Mucosa of gallbladder (tissue), 1 donor: ENCODE measurements at places on chromosomes 1 and 21. TPM values are rescaled to one million over a fixed set of nuclear protein-coding genes. Genes with fewer than 3 reads are reported as not detected.

The SIPA1L2 gene
- 20.6 TPM for total RNA-seq

The MCOLN2 gene
- total RNA-seq, result 1.8 TPM

GRCh38 chr1:209102531-209102930 lies 481.0 kb upstream of the CAMK1G start:
- DNase-seq, result no peak

The RPTN gene
- not detected for total RNA-seq

The RBM11 gene
- 0.83 TPM for total RNA-seq

DNA sequence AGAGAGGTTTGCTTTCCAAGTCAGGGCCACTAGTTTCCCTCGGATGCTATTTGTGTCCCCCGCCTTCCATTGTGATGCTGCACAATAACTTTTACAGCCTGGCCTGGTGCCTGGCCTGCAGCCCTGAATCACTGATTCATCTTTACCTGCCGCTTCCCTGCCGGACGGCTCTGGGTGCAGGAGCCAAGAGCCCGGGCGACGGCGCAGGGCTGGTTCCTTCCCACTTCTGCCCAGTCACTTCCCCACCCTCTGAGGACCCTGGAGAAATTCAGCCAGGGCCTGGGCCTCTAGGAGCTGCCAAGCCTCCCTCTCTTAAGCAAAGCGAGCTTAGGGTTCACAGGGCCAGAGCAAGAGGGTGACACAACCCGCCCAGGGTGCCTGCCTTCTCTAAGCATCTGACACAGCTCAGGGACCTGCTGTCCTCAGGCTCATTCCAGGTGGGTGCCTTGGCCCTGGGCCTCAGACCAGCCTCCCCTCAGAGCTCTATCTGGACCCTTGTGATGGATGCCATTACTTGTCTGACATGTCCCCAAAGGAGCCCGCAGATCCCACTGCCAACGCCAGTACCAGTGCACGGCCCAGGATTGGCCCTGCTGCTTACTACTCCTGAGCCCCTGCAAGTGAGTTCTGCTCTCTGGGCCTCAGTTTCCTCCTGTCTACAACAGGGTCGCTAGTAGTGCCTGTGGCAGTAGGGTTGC lies 381.0 kb upstream of the VAMP3 start:
- peak; percentile 8 for DNase-seq

DNA sequence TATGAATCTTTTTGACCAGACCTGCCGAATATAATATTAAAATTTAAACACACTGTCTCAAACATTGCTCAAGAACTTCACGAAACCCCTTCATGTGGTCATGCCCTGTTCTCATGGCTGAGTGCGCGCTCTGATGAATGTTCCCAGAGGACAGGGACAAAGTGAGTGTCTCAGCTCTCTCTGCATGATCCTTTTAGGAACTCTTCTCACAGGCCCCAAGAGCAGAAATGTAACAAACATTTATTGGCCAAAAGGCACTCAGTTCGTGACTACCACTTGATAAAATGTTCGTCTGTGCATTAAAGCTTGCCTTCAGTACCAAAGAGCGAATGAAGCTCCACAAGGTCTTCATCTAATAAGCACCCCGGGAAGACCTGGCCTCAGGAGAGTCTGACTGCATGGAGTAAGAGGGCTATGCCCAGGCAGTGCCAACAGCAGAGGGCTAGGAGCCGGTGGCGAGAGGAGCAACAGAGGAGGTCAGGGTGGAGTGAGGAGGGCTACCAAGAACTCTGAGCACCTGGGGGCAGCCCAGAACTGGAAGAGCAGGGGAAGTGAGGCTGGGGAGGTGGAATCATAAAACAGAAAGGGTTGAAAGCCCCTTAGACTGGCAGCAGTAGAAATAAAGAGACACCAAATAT lies 171.1 kb downstream of the RHOU start:
- DNase-seq, result no peak

The SSBP3 gene
- total RNA-seq, result 110 TPM

The KCNJ6 gene
- 0.12 TPM for total RNA-seq

The DCLRE1B gene
- 6.0 TPM for total RNA-seq

DNA sequence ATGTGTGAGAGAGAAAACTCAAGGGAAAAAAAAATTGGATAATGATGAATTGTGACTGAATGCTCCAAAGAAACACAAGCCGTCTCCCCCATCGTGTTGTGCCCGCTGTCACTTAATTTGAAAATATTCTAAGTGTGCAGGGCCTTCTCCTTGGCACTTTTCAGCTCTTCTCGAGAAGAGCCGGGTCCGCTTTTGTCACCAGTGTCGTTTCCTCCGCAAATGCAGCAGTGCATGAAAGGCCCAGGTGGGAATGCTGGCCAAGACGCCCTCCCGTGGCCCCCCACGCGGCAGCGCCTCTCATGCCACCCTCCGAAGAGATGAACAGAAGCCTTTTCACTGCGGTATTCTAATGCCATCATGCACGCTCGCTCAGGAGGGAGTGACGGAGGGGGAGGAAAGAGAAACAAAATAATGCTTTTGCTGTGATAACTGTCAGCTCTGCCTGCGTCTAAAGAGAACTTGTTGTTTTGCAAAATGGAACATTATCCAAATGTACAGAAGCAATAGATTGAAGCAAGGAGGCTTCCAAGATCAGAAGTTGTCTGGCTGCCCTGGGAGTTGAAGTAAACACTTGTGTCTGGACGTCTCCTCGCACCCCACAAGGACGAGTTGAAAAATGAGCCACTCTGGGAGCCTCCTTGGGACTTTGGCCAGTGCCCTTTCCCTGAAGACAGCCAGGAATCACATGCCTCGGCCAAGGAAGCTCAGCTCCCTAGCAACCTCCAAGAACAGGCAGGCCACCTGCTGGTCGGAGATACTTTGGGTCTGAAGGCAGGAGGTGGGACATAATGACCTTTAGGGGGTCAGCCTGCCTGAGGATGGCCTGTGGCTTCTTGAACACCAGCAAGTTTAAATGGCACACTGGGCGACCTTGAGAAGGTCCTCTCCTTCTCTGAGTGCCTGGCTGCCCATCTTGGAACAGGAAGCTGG lies 166.1 kb upstream of the ZC3H12A start:
- DNase-seq, result peak; percentile 14

The PRKAA2 gene
- 11.9 TPM for total RNA-seq

The SERINC2 gene
- total RNA-seq, result 122 TPM

DNA sequence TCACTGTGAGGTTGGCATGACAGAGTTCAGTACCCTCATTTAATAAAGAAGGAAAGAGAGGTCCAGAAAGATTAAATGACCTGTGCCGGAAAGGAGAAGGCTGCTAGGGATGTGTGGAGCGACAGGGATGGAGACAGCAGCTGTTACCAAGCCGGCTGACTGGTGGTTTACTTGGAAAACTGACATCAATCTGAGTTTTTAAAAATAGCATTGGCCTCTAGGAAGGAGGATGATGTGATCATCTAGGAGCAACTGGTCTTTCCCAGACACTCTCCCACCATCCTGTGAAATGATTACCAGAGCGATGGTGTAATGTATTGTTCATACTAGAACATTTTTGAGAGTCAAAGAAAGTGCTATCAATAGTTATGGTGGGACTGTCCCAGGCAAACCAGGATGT lies 154.4 kb downstream of the ZSCAN20 start:
- no peak for DNase-seq

The HMCN1 gene
- 3.7 TPM for total RNA-seq

- DNase-seq, result no peak
These were observed 41.5 kb downstream of the PTPRC start for GRCh38 chr1:198680174-198680875.

The OR2L5 gene
- not detected for total RNA-seq

The AIM2 gene
- 0.86 TPM for total RNA-seq
